ENCODE measurements at places on chromosomes 6 and 20. TPM values are rescaled to one million over a fixed set of nuclear protein-coding genes. Genes with fewer than 3 reads are reported as not detected.

Gene CNKSR3
- total RNA-seq, result 8.9 TPM

Gene GSTA2
- 3.4 TPM for total RNA-seq

Gene TPX2
- 5.3 TPM for total RNA-seq

Gene TFAP2B
- 1.4 TPM for total RNA-seq

Gene CD40
- total RNA-seq, result 5.8 TPM

Gene FAM83C
- total RNA-seq, result 0.72 TPM

Gene SNAI1
- not detected for total RNA-seq

Gene SEMG1
- 6.0 TPM for total RNA-seq

Gene TFAP2C
- 6.7 TPM for total RNA-seq

Gene MROH8
- total RNA-seq, result 2.4 TPM

Gene DCDC2
- 4.3 TPM for total RNA-seq

Gene HLA-DRB1
- total RNA-seq, result 25.5 TPM

Measured in umbilical cord (tissue), 2 donors.